ENCODE measurements at places on chromosomes 2 and 18. TPM values are rescaled to one million over a fixed set of nuclear protein-coding genes. Genes with fewer than 3 reads are reported as not detected.

DNA sequence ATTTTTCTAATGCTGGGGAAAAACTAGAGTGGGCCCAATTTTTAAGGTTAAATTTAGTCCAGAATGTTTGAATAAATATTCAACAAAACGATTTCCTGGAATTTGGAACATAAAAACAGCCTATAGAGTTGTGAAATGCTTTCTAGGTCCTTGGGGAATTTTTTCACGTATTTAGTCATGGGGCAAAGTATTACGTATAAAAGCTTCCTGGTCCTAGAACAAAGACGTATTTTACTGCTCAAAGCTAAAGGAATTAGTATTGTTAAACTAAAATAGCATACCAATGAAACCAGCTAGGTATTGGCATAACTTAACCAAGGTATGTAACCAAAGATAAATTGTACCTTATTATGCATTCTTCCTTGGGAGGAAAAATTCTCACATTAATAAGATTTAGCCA lies 1.6 kb downstream of the SESTD1 start:
- no peak for ATAC-seq

- no peak for ATAC-seq
Measured at GRCh38 chr18:61394983-61395382, 61.8 kb downstream of the CDH20 start.

DNA sequence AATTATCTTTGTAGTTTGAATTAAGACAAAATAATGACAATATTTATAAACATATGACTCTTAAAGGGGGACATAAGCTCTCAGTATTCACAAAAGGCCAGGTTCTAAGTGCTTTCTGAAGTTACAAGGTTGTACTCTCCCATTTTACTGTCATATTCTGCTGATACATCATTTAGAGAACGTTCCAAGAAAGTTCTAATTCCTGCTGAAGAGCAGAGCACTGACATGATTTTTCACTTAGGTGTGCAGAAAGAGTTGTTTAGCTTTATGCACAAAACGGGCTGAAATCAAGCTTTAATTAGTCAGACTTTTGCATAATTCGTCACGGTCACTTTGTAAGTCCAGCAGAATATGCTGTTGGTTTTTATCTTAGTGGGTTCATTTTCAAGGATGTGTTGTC lies 37.3 kb downstream of the ADAM23 start:
- no peak for ATAC-seq

GRCh38 chr2:144801325-144801724 lies 281.4 kb upstream of the ZEB2 start:
- ATAC-seq = no peak

DNA sequence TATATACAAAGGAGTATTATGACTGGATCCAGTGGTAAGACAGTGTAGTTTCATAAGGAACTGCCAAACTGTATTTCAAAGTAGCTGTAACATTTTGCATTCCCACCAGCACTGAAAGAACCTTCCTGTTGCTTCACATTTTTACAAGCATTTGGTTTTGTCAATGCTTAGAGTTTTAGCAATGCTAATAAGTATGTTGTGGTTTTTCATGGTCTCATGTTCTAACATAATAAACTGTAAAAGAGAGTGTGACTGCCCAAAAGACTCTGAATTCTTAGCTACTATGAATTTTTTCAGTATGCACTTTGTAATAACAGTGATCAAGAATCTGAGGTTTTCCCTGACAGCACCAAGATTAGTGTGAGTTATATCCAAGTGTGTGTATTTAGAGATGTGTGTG lies 604.2 kb downstream of the XIRP2 start:
- no peak for ATAC-seq

GRCh38 chr2:22247466-22247865 lies 1123.7 kb downstream of the TDRD15 start:
- no peak for ATAC-seq

DNA sequence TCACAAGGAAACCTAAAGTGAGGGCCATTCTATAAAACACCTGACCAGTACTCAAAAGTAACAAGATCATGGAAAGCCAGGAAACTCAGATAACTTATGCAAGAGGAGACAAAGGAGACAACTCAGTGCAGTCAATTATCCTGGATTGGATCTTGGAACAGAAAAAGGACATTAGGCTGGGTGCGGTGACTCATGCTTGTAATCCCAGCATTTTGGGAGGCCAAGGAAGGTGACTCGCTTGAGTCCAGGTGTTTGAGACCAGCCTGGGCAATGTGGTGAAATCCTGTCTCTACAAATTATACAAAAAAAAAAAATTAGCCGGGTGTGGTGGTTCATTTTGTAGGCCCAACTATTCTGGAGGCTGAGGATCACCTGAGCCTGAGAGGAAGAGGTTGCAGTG lies 424.5 kb upstream of the SPRED2 start:
- ATAC-seq = no peak

GRCh38 chr2:219277703-219278654 lies 1.2 kb upstream of the DNAJB2 start:
- ATAC-seq = peak; percentile 6

The ACTG2 gene
- total RNA-seq = not detected

The GALNT14 gene
- 0.52 TPM for total RNA-seq

The ADD2 gene
- total RNA-seq = 2.0 TPM

The CNNM4 gene
- total RNA-seq = 8.7 TPM

The DPP10 gene
- not detected for total RNA-seq
